ENCODE measurements at places on chromosomes 3 and 15. TPM values are rescaled to one million over a fixed set of nuclear protein-coding genes. Genes with fewer than 3 reads are reported as not detected.

GRCh38 chr15:101168463-101168824 is 83.4 kb downstream of the CHSY1 start:
- peak overlapping the region; percentile 90 for H3K27ac ChIP-seq
- no peak overlapping the region for H3K4me3 ChIP-seq
- no peaks in the 10 kb centered on the region for H3K27me3 ChIP-seq

The GHSR gene
- 0.35 TPM for total RNA-seq

GRCh38 chr3:54481606-54482365 is 359.4 kb downstream of the CACNA2D3 start:
- H3K4me3 ChIP-seq = no peak overlapping the region
- H3K4me1 ChIP-seq = no peaks in the 10 kb centered on the region
- no peaks in the 10 kb centered on the region for H3K27me3 ChIP-seq

The SYNPR gene
- total RNA-seq = not detected

The ADPRH gene
- total RNA-seq = 11.3 TPM

The ACSBG1 gene
- total RNA-seq = 5.5 TPM

DNA sequence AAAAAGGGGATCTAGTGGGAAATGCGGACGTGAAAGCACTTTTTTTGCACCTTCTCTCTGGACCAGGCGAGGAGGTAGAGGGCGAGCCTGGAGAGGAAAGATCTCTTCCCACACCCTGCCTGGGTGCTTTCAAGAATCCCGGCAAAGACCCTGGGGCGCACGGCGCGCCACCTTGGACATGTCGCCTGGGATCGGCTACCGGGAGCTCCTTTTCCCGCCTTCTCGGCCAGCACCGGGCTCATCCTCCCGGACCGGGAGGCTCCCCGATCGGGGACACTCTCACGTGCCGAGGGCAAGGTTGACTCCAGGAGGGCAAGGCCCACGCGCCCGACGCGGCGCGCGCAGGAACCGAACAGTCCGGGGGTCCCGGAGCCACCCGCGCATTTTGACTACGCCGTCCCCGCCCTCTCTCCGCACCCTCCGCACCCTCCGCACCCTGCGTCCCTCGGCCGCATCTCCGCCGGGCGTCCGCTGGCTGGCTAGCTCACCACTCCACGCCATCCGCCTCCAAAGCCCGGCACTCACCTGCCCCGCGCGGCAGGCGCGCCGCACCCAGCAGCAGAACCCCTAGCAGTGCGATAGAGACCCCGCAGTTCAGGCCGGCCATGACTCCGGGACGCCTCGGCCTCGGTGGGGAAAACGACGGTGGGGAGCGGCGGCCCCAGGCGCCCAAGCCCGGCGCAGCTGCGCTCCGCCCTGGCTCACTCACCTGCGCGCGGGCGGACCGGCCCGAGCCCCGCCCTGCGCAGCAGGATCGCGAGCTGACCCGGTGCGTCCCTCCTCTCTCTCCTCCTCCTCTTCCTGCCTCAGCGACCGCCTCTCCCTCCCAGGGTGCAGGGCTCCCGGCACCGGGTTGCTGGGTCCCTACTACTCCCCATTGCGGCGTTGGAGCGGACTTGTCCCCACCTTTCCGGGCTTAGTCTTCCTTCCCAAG is at the start of gene CDCP1:
CDCP1 (minus strand) TSS at position 698 of the 934 bp plus-strand sequence; CDS start at position 607, 91 bp downstream.
- peaks cover 22% of the 10 kb centered on the region for H3K27me3 ChIP-seq
- DNase-seq = no peak
- no peak within 1 kb of the TSS for H3K27ac ChIP-seq

The C3orf70 gene
- total RNA-seq = 2.2 TPM

The LSM3 gene
- total RNA-seq = 13.8 TPM

GRCh38 chr3:9028134-9028533 is 64.9 kb upstream of the RAD18 start:
- no peaks in the 10 kb centered on the region for H3K27me3 ChIP-seq
- H3K4me1 ChIP-seq = peaks cover 14% of the 10 kb centered on the region
- H3K36me3 ChIP-seq = no peaks in the 10 kb centered on the region
- H3K27ac ChIP-seq = no peak overlapping the region

GRCh38 chr15:46461416-46461815 is 826.6 kb downstream of the SQOR start:
- no peak overlapping the region for H3K4me3 ChIP-seq
- H3K36me3 ChIP-seq = no peaks in the 10 kb centered on the region
- no peak overlapping the region for H3K27ac ChIP-seq
- no peak for DNase-seq
- H3K4me1 ChIP-seq = no peaks in the 10 kb centered on the region

GRCh38 chr3:188205992-188206416 is 52.0 kb downstream of the LPP start:
- H3K4me1 ChIP-seq = peaks cover 10% of the 10 kb centered on the region
- no peaks in the 10 kb centered on the region for H3K27me3 ChIP-seq
- no peak for DNase-seq
- no peaks in the 10 kb centered on the region for H3K36me3 ChIP-seq

The BSN gene
- 1.1 TPM for total RNA-seq

DNA sequence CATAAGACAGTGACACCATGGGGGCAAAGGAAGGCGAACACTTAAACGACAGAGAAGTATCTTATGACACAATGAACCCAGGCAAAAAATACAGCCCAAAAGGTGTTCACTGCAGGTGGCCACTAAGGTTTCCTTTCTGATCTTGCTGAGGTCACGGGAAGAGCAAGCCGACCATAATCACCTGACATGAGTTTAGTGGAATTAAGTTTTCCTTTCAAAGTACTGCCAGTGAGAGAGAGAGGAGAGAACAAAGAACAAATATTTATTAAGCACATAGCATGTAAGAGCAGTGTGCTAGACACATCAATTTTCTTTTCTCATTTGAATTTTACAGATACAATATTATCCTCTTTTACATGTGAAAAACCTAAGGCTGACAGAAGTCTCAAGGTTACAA is 102.3 kb downstream of the NR1I2 start:
- H3K4me1 ChIP-seq = peaks cover 6% of the 10 kb centered on the region
- no peak overlapping the region for H3K27ac ChIP-seq
- no peak for DNase-seq
- no peaks in the 10 kb centered on the region for H3K27me3 ChIP-seq
- H3K4me3 ChIP-seq = no peak overlapping the region
- H3K36me3 ChIP-seq = no peaks in the 10 kb centered on the region

GRCh38 chr3:71163198-71163918 is 420.2 kb downstream of the FOXP1 start:
- no peaks in the 10 kb centered on the region for H3K4me1 ChIP-seq
- no peaks in the 10 kb centered on the region for H3K27me3 ChIP-seq
- no peak overlapping the region for H3K4me3 ChIP-seq

- H3K36me3 ChIP-seq = no peaks in the 10 kb centered on the region
- no peak for DNase-seq
- H3K4me1 ChIP-seq = no peaks in the 10 kb centered on the region
- H3K4me3 ChIP-seq = no peak overlapping the region
- no peak overlapping the region for H3K27ac ChIP-seq
These were observed 10.6 kb downstream of the ST6GAL1 start for GRCh38 chr3:186940967-186941366.

- H3K27ac ChIP-seq = peak overlapping the region; percentile 89
- no peaks in the 10 kb centered on the region for H3K27me3 ChIP-seq
- no peak for DNase-seq
- no peak overlapping the region for H3K4me3 ChIP-seq
- H3K36me3 ChIP-seq = no peaks in the 10 kb centered on the region
- H3K4me1 ChIP-seq = peaks cover 51% of the 10 kb centered on the region
These were observed 1.1 kb upstream of the ZBTB38 start for GRCh38 chr3:141367038-141367730.

GRCh38 chr3:135197246-135197645 is 402.2 kb downstream of the EPHB1 start:
- no peak overlapping the region for H3K27ac ChIP-seq
- H3K4me3 ChIP-seq = no peak overlapping the region
- no peaks in the 10 kb centered on the region for H3K4me1 ChIP-seq
- no peak for DNase-seq

The IL12A gene
- 0.06 TPM for total RNA-seq

DNA sequence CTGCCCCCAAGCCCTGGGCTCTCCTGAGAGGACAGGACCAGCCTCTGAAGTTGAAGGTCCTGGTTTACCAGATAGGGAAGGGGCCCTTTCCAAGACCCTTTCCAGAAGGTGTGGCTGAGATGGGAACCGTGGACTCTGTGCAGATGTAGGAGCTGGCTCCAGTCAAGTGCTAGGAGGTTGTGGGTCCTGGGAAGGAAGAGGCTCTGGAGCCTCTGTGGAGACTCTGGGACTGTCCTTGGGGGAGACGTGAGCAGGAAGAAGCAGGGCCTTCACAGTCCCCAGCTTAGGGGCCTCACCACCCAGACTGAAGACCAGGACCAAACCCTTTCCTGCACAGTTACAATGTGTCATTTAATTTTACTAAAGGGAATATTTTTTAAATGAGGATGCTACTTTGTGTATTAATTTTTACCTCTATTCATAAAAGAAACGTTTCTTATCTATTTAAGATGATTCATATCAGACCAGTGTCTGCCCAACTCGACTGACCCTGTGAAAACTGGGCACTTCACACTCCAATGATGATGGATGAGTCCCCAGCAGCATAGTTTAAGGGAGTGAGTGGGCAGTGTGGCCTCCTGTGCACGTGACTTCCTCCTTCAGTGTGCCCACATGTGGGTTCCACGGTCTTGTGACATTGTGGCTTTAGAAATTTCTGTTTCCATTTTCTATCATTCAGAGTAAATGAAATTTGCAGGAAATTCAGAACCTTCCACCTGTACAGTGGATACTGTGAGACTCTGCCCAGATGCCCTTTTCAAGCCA is 10.9 kb downstream of the CCR5AS start:
- no peak overlapping the region for H3K4me3 ChIP-seq
- no peaks in the 10 kb centered on the region for H3K4me1 ChIP-seq
- no peak overlapping the region for H3K27ac ChIP-seq
- H3K36me3 ChIP-seq = no peaks in the 10 kb centered on the region

The ANKRD63 gene
- total RNA-seq = not detected

GRCh38 chr15:69881302-69881670 is 216.4 kb downstream of the TLE3 start:
- no peaks in the 10 kb centered on the region for H3K4me1 ChIP-seq
- no peaks in the 10 kb centered on the region for H3K27me3 ChIP-seq
- H3K4me3 ChIP-seq = no peak overlapping the region
- no peaks in the 10 kb centered on the region for H3K36me3 ChIP-seq
- no peak for DNase-seq
- H3K27ac ChIP-seq = no peak overlapping the region

- H3K27ac ChIP-seq = no peak overlapping the region
- no peaks in the 10 kb centered on the region for H3K36me3 ChIP-seq
- no peak overlapping the region for H3K4me3 ChIP-seq
- no peak for DNase-seq
- no peaks in the 10 kb centered on the region for H3K4me1 ChIP-seq
These were observed 4.3 kb downstream of the SST start for GRCh38 chr3:187665764-187666402.

- no peaks in the 10 kb centered on the region for H3K27me3 ChIP-seq
- DNase-seq = no peak
- no peaks in the 10 kb centered on the region for H3K36me3 ChIP-seq
- no peak overlapping the region for H3K27ac ChIP-seq
- no peak overlapping the region for H3K4me3 ChIP-seq
- H3K4me1 ChIP-seq = no peaks in the 10 kb centered on the region
These were observed 60.8 kb upstream of the UMPS start for GRCh38 chr3:124669470-124669869.

The GOLGA6B gene
- not detected for total RNA-seq

- no peaks in the 10 kb centered on the region for H3K4me1 ChIP-seq
- no peak overlapping the region for H3K4me3 ChIP-seq
- no peak overlapping the region for H3K27ac ChIP-seq
- no peaks in the 10 kb centered on the region for H3K27me3 ChIP-seq
- peak; percentile 51 for DNase-seq
These were observed 49.9 kb upstream of the FURIN start for GRCh38 chr15:90818251-90819210.

- no peak overlapping the region for H3K4me3 ChIP-seq
- no peak for DNase-seq
- no peaks in the 10 kb centered on the region for H3K36me3 ChIP-seq
- H3K27me3 ChIP-seq = peaks cover 7% of the 10 kb centered on the region
- no peaks in the 10 kb centered on the region for H3K4me1 ChIP-seq
These were observed 161.1 kb downstream of the CACNA2D3 start for GRCh38 chr3:54283470-54283869.

GRCh38 chr3:152383136-152383606 is 114.4 kb downstream of the MBNL1 start:
- no peak overlapping the region for H3K27ac ChIP-seq
- no peaks in the 10 kb centered on the region for H3K36me3 ChIP-seq
- H3K27me3 ChIP-seq = no peaks in the 10 kb centered on the region
- no peak overlapping the region for H3K4me3 ChIP-seq
- no peak for DNase-seq

The ISLR gene
- 31.1 TPM for total RNA-seq

The CFAP20DC gene
- total RNA-seq = 1.3 TPM

The ANKUB1 gene
- not detected for total RNA-seq

GRCh38 chr15:60757831-60758570 is 279.1 kb upstream of the ICE2 start:
- H3K27me3 ChIP-seq = no peaks in the 10 kb centered on the region
- DNase-seq = peak; percentile 70
- H3K4me1 ChIP-seq = peaks cover 28% of the 10 kb centered on the region
- no peak overlapping the region for H3K27ac ChIP-seq
- no peaks in the 10 kb centered on the region for H3K36me3 ChIP-seq

GRCh38 chr3:182239316-182239715 is 527.6 kb downstream of the SOX2 start:
- no peaks in the 10 kb centered on the region for H3K27me3 ChIP-seq
- H3K4me1 ChIP-seq = peaks cover 15% of the 10 kb centered on the region
- H3K4me3 ChIP-seq = no peak overlapping the region
- no peak for DNase-seq

The C2CD4B gene
- 3.2 TPM for total RNA-seq

DNA sequence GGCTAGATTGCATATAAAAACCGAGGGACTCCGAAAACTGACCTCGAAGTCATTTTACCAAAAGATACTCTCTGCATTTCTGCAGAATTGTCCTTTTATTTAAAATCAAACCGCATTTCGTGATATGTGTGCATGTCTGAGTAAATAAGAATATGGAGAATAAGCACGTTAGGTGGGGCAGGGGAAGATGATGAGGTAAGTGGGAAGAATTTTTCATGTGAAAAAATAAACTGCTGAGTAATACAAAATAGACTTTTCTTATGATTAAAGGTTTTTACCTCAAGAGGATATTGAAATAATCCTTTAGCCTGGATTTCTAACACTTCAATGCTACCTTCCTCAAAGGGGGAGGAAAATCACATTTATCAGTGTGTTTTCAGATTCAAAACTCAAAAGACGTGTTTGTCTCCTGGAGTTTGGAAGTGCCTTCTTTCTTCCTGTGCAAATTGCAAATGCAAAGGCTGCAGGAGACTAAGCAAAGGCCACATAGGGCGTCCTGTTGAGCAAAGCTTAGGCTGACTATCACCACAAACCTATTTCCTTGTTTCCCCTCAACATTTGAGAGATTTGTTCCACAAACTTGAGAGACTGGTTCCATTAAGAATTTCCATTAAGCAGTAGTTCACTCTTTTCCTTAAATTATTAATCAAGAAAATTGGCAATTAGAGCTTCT is 813.5 kb downstream of the MCTP2 start:
- no peaks in the 10 kb centered on the region for H3K4me1 ChIP-seq
- DNase-seq = no peak
- H3K36me3 ChIP-seq = no peaks in the 10 kb centered on the region
- no peaks in the 10 kb centered on the region for H3K27me3 ChIP-seq
- H3K27ac ChIP-seq = no peak overlapping the region

The FSD2 gene
- not detected for total RNA-seq

Data from adrenal gland (tissue), 19 donors.